Activated naive CD8-positive, alpha-beta T cell treated with anti-CD3 and anti-CD28 coated beads, Interleukin-2, amount 50 U/mL, for 24 hours (primary cell): ENCODE measurements at places on chromosomes 1 and 21.

- DNase-seq: no peak
Observed at GRCh38 chr1:52739699-52740467, 13.6 kb downstream of the ZYG11B start.

- no peak for DNase-seq
Observed at GRCh38 chr1:29648798-29649188, 412.5 kb downstream of the PTPRU start.

GRCh38 chr1:230271300-230272035, 154.7 kb downstream of the PGBD5 start:
- no peak for DNase-seq

DNA sequence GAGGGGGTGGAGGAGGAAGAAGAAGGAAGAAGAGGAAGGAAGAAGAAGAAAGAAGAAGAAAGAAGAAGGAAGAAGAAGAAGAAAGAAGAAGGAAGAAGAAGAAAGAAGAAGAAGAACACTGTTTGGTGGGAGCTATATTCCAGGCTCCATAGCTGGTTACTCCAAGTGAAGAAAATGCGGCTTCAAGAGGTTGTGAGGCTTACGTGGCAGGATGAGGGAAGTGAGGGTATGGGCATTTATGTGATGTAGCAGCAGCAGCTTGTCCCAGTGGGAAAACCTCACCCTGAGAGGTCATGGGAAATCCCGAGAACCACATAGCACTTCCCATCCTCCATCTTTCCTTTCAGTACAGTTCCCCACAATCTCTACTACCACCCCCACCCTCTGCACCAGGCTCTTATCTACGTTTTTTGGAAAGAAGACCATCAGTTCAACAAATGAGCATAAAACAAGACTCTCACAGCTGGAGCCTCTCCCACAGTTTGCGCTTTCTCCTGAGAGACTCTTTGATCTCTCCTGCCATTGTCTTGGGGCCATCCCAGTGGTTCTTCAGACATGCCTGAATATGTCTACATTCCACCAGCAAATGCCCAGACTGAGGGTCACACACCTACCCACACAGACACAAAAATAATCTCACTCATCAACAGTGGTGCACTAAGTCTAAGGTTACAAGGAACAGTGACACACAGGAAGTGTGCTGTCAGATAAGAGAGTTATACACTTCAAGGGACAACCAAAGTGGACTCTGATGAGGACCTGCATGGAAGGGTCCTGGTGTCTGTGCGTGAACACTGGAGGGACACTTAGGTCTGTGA, 77.9 kb upstream of the KCNJ15 start:
- DNase-seq: no peak

DNA sequence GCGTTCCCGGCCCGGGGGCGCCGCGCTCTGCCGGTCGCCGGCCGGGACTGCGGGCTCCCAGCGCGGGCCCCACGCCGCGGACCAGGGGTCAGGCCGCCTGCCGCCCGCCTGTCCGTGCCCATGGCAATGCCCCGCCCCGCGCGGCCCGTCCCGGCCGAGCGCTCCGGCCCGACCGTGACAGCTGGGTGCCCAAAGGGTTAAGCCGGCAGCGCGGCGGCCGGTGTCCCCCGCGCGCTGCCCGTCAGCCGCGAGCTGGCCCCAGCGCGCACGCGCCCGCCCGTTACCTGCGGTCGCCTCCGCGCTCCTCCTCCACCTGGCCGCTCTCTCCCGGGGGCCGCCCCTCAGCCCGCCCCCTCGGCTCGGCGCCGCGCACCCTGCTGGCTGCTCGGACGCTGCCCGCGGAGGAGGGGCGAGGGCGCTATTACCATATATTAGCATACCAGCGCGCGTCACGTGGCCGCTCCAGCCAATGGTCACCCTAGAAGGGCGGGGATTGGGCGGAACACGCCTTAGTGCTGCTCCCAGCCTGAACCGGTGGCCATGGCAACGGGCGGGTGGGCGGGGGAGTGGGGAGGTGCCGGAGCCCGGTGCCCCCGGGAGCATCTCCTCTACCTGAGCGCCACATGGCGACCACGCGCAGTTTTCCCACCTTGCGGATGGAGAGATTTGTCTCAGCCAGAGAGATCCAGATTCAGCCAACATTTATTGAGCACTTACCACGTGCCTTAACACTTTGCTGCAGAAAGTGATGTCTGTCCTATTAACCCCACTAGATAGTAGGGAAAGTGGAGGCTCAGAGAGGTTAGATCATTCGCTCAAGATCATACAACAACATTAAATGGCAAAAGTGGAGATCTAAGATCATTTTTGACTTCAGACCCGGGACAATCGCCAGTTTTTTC, at the start of gene PHC2:
TSS of gene PHC2 (minus strand) at position 404 of the 902 bp plus-strand sequence. CDS start 55,556 bp downstream, outside the sequence.
- DNase-seq: peak; percentile 92

DNA sequence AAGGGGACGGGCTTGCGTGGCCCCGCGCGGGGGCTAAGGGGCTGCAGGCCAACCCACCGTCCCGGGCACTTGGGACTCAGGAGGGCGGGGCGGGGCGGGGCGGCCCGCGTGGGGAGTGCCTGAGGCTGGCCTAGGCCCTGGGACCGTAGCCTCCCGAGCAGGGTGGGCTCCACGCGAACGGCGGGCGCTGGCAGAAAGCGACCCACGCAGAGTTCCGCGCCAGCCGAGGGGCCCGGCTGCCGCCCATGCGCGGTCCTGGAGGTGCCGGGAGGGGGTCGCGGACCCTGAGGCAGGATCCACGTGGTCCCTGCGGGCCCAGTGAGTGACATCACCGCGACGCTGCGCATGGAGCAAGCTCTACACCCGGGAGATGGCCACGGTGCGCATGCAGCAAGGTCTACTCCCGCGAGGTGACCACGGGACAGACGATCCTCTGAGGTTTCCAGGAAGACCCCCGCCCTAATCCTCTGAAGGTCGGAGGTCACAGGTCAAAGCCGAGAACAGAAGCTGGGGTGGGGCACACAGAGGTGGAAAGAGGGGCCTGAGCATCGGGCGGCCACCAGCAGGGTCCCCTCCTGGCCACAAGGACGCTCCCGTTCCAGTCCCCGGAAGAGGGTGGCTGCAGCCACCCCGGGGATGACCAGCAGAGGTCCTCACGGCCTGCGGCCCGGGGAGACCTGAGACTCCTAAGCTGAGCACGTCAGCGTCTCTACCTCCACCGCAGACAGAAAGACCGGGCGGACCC, 13.5 kb upstream of the SLC19A1 start:
- DNase-seq: peak; percentile 64

DNA sequence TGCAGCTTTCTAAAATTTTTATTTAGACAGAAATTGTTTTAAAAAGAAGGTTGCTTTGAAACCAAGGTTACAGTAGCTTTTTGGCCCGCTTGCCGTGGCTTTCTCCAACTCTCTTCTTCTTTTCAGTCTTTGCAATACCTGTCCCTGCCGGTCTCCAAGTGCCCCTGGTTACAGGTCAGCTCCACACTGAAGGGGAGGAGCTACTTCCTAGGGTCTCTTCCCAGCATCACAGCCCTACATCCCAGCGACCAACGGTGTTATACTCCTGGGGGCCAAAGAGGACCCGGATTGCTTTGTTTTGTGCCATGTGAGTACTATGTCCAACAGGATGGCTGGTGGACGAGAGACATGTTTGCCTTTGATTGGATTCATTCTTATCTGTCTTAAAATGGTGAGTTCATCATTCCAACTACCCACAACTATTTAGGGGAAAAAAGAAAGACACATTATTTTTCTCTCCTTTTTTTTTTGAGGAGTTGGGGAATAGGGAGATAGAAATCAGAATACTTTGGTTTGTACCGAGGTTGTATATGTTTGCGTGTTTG, at the start of gene FNDC7:
TSS of gene FNDC7 (plus strand) at position 303 of the 545 bp plus-strand sequence. CDS start at position 329, 26 bp downstream.
- no peak for DNase-seq

DNA sequence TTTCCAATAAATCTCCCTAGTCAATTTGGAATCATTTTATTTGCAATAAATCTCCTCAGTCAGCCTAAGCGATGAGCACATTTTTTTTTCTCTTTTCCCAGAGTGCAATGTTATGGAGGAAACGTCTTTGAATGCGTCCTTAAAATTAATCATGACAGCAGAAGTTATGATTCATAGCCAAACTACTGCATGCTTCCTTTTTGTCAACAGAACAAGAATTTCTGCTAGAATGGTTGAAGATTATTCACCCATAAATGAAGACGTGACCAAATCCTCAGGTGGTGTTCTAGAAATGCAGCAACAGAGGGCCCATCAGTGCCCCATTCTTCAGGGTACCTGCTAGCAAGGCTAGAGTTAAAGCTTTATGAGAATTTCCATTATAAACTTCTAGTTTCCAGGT, 407.9 kb upstream of the PKN2 start:
- no peak for DNase-seq

DNA sequence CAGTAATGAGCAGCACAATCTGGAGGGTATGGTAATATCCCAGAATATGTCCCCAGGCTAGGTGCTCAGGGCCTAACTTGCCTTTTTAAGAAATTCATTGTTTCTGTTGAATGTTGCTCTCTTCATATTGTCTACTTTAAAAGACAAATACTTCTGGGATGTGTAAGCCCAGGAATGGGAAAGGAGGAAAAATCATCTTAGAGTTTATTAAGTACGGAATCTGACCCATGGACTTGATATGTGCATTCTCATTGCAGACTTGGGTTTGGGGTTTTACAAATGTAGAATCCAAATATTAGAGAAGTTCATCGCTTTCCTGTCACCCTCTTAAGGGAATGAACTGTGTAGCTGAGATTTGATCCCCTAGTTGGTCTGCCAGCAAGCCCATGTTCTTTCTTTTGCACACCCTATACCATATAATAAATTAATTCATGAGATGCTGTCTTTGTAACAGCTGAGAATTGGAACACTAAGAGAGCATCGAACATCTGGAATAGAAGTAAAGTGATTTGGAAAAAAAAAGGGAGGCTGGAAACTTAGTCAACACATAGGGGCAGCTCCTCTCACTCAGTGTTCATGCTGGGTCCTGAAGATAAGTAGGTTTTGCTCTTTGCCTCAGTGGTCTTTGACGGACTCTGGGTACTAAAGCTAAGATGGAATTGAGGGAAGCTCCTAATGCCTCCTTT, 235.8 kb upstream of the C1orf105 start:
- no peak for DNase-seq

GRCh38 chr1:191993549-191993948, 164.7 kb upstream of the RGS18 start:
- DNase-seq: no peak

DNA sequence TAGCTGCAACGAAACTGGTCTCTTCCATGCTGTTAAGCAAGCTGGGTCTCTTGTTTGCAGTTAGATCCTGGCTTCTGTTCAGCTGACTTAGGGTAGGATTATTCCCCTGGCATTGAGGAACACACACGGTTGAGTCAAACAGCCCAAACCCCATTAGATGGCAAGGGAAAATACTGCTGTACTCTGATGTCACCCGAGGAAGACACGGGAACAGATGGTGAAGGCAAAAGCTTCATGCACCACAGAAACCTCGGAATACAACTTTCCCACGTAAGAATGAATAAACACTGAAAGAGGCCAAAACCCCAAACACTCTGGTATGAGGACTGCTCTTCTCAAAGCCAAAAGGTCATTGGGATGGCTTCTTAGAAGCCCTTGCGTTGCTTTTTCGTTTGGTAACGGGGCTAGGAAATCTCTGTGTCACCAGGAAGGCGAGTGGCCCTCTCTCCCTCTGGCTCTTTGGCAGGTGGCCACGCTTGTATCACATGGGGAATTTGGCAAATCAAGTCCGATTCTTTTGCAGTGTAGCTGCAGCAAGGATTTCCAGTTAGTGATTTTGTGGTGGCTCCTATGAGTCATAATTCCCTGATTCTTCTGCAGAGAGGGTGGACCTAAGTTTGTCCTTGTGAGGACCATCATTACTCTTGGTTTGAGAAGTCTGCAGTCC, 16.7 kb upstream of the LYST start:
- DNase-seq: peak; percentile 59

- no peak for DNase-seq
Observed at GRCh38 chr1:192589813-192590212, 14.2 kb downstream of the RGS1 start.

DNA sequence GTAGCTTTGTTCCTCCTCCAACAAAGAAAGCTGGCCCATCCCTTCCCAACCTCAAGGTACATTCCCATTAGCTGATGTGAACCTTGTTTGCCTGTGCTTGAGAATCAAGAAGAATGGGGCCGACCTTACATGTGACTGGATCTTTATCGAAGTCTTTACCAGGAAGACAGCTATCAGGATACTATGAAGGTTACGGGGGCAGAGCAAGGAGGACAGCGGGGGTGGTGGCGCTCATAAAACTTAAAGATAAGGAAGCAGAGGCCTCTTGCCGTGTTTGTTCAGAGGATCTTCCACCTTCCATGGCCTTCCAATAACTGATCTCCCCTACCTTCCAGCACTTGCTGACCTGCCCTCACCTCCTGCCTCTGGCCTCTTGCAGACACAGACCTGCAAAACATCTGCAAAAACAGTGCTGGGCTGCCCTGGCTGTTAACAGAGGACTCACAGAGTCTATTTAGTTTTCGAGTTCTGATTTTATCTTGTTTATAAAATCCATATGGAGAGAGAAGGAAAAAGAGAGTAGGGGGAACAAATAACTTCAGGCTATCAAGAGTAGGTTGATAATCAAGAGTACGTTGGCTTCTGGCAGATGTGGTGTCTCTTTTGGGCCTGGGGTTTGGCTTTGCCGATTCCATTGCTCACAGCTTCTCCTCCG, 198.0 kb downstream of the HUNK start:
- DNase-seq: no peak

DNA sequence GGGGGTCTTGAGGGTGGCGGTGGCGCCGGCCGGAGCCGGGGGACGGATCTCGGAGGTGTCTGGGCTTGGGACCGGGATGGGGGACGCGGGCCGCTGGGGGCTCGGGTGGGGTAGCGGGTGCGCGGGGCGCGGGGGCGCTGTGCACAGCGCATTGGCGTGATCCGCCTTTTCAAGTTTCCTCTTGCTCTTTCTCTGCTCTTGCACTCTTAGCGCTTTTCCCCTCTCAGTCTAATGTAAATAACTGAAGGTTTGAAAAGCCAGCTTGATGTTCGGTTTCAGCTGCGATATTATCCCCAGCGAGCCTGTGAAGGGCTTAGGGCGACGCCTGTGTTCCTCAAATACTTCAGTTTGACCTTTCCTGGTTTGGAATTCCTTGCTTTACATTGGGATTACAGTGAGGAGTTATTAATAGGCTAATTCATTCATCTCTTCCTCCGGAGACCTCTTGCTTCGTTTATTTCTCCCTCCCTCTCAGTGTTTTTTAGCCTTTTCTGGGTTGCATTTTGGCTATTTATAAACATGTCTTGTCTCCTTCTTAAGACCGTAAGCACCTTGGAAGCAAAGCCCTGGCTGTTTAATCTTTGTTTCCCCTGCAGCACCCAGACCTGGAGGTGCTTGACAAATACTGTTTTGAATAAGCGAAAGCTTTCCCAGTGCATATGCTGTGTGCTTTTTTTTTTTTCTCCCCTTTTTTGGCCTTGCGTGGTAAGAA, 693 bp downstream of the RAB4A start:
- DNase-seq: peak; percentile 48
